Large intestine (tissue), 12 donors: ENCODE measurements at places on chromosomes 16 and 17. TPM values are rescaled to one million over a fixed set of nuclear protein-coding genes. Genes with fewer than 3 reads are reported as not detected.

CDR2L gene
- polyA plus RNA-seq, result 6.8 TPM

CCDC200 gene
- polyA plus RNA-seq, result 47.1 TPM

KPNB1 gene
- polyA plus RNA-seq, result 164 TPM

CCL7 gene
- not detected for polyA plus RNA-seq

DNA sequence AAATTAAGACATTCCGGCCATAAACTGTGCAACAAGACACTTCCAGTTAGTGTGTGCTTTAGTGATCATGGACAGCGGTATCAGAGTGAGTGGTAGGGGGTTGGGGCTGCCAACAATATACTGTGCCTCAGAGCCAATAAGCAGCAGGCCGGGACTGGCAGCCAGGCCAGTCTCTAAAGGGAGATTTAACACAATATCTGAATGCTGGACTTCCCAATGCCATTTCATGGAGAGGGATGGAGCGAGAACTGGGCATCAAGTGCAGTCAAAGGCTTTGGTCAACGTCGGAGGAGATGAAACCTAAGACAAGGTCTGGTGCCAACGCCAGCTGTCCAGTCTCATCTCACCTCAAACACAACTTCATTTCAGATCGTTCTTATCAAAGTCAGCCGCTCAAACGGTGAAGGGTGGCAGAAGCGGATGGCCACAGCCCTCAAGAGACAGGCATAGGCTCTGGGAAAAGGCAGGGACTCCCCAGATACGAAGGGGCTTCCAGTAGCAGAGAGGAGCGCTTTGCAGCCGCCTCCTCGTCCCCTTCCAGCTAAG lies 935 bp downstream of the USP32 start:
- peak; percentile 52 for DNase-seq

DNA sequence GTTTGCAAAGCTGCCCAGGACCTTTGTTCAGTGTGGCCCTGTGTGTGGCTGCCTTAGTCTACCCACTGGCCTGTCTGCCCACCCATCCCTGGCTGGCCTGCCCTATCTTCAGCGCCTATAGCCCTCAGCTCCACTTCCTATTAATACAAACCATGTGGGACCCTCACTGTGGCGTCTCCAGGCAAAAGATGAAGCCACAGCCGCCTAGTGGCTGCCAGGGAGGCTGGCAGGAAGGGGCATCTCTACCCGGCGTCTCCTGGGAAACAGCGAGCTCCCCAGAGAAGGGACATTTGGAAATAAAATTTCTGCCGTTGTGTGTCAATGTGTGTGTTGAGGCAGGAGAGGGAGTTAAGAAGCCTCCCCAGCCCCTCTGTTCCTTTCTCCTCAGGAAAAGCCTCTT lies 31.5 kb downstream of the NEUROD2 start:
- DNase-seq, result no peak

- no peak for DNase-seq
Measured at GRCh38 chr17:48754500-48755261, 26.1 kb upstream of the HOXB13 start.

DNA sequence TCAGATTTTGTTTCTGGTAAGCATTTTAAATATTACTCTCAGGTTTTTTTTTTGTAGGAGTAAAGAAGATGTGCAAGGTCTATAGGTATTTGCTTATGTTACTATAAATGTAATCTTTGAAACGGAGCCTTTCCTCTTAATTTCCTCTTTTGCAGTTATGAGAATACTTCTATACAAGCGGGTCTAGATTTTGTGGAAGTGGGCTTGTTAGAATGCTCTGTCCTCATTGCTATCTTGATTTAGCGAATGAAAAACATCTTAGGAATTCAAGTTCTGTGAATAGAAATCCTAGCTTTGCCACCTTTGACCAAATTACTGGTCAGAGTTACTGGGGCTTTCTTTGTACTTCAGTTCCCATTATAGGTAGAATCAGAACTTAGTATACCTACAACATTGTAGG lies 80.3 kb downstream of the EFCAB13 start:
- no peak for DNase-seq

DNA sequence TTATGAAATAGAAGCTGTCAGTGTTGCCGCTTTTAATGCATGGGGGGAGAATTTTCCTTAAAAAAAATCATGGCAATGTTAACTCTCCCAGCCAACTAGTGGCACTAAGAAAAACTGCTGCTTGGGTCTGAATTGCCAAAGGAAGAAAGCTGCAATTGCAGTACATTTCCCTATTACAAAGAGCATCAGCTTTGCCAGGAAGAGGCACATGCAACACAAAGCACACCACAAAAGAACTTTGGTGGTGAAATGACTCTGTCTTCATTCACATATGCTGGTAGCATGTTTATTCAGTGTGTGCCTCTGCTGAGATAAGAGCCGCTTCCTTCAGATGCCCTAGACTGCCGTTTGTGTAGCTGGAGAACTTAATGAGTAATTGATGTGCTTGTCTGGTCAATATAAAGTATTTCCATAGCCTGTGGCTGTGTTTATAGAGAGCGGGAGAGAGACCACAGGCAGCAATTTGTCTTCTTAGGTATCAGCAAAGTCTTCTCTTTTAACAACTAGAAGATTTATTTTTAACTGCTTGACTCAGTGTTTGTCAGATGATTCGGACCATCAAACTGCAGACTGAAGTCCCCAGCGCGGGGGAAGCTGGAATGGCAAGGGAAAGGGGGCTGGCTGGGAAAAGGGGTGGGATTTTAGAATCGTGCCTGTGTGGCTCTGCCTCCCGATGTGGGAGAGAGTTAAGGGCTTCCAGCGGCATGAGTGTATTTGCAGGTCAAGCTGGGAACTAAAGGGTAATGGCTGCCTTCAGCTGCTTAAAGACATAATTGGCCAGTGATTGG lies 115.1 kb downstream of the MRTFB start:
- peak; percentile 31 for DNase-seq

DNA sequence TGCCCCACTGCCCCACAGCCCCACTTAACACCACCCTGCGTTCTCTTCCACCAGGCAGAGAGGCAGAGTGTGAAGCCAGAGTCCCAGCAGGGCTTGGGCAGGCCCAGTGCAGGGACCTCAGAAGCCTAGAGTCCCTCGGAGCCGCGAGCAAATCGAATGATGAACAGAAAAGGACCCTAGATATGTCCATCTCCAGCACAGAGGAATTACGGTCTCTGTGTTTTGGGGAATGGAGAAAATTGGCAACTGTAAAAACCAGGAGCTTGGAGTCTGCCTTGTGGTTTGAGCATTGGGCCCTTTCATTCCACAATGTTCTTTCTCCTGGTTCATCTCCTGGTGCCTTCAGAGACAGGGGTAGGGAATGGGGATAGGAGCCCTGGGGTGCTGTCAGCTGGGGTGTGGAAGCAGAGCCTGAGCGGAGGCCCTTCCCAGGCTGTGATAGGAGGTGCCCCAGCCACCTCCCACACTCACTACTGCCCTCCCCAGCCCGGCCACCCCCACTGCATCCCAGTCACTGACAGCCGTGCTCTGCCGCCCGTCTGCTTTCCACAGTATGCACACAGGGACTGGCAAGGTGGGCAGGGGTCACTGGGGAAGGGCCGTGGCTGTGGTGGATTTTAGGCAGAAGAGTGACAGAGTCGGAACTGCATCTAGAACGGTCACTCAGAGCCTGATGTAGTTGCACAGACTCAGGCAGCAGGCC lies 26.7 kb downstream of the TBX4 start:
- no peak for DNase-seq

GRCh38 chr17:50289991-50290702 lies 15.9 kb downstream of the TMEM92 start:
- peak; percentile 67 for DNase-seq

GRCh38 chr17:47287639-47288038 lies 34.0 kb downstream of the ITGB3 start:
- DNase-seq, result no peak

- DNase-seq, result peak; percentile 84
Measured at GRCh38 chr17:38967290-38967738, at the start of gene FBXO47. Gene FBXO47, minus strand, starts transcription at chr17:38967403. Its CDS starts 4,378 bp downstream, at chr17:38963025.

DNA sequence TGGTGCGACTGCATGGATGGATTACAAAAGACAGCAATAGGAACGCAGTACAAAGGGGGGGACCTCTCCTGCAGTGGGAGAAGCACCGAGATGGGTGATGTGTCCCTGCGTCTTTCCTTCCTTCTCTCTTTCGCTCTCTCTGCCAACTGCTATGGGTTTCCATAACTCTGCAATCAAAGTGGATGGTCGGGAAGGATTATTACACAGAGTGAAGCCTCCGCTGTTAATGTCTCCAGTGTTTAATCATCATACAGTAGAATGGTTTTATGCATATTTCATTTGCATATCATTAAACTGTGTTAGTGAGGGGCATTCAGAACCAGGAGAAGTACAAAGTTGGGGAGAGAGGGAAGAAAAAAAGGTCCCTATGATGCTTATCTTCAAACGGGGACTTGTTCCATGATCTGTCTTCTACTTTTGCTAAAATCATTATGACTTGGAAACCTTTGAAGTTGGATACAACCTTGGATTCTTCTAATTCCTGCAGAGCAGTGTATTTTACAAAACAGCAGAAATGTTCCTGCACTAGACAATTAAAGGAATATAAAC lies 255.9 kb upstream of the PMFBP1 start:
- DNase-seq, result no peak

GRCh38 chr16:69166221-69166833 lies 20.6 kb upstream of the SNTB2 start:
- no peak for DNase-seq

DNA sequence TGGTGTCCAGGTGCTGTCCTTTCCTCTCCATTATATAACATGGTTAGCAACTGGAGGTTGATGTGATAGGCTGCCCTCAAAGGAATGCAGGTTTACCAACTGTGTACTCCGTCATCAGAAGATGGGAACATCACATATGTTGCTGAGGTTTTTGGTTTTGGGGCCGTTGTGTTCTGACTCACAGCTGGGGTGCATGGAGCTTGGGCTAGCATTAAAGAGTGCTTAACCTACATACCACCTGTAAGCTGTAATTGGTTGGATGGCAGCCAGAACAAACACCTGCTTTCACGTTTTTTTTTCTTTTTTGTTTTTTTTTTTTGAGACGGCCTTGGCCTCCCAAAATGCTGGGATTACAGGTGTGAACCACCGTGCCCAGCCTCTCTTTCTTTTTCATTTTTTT lies 20.9 kb downstream of the TMEM11 start:
- no peak for DNase-seq

DNA sequence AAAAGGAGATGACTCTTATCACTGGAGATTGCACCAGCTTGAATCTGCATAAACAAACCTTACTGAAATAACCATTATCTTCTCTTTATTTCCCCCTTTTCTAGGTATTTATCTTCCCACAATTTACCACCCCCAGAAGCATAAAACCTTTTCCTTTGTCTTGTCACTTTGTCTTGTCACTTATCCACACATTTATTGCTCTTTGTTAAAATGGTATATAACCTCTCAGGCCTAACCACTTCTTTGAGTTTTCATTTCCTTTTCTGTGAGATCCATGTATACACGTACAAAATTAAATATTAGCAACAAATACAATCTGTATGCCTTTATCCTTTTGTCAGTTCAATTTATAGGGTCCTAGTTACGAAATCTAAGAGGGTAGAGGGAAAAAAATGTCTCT lies 122.9 kb downstream of the CACNG3 start:
- no peak for DNase-seq
